Stimulated activated CD4-positive, alpha-beta T cell treated with anti-CD3 and anti-CD28 coated beads, Interleukin-15, amount 100 ng/mL, for 1 hour (primary cell): ENCODE measurements at places on chromosomes 1 and 21.

GRCh38 chr1:231108516-231109302, 53.1 kb upstream of the TRIM67 start:
- DNase-seq, result no peak

- no peak for DNase-seq
Measured at GRCh38 chr1:93177991-93178390, 2.2 kb downstream of the TMED5 start.

GRCh38 chr1:157240495-157241184, 102.4 kb upstream of the ETV3 start:
- DNase-seq, result no peak

DNA sequence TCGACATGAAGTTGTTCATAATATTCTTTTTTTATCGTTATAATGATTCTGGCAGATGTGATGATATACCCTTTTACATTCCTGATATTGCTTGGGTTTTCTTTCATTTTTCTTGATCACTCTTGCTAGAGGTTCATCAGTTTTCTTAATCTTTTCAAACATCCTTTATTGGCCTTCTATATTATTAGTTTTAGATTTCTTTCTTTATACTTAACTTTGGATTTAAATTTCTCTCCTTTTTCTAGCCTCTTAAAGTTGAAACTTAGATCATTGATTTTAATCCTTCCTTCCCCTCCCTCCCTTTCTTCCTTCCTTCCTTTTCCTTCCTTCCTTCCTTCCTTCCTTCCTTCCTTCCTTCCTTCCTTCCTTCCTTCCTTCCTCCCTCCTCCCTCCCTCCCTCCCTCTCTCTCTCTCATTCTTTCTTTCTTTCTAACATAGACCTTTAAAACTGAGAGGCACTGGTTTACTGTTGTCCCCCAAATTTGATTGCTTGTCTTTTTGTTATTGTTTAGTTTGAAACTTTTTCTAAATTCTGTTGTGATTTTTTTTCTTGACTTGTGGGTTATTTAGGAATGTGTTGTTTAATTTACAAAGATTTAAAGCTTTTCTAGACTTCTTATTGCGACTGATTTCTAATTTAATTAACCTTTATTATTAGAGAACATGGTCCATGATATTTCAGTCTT, 31.6 kb downstream of the HOOK1 start:
- no peak for DNase-seq

DNA sequence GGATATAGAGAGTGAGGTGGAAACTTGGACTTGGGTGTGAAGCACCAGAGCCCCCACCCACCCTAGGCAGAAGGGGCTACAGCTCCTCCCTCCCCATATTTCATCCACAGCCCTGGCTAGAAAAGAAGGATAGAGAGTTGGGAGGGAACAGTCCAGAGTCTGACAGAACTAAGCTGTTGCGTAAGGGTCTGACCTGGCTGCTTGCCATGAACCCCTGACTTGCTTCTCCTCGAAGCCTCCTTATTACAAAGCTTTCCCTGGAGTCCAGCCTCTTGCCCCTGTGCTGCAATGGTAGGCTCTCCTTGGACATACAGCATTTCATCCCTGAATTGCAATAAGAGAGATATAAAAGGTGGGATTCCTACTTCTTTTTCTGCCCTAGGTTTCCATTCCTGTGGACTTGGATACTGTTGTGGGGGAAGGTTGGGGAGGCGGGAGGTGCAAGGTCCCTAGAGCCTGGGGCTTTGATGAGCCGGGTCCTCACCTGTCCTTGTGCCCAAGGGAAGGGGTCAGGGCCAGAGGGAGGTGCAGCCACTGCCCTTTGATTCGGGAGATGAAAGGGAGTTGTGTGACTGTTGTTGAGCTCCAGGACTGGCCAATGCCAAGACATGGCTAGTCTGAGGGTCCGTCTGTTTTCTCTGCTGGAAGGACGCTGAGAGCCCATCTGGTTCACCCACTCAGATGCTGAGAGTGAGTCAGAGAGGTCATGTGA, 2.7 kb downstream of the RHBG start:
- DNase-seq, result no peak

GRCh38 chr21:36073181-36073580, 3.4 kb downstream of the CBR1 start:
- no peak for DNase-seq

GRCh38 chr1:41742219-41742618, 176.5 kb downstream of the HIVEP3 start:
- no peak for DNase-seq

DNA sequence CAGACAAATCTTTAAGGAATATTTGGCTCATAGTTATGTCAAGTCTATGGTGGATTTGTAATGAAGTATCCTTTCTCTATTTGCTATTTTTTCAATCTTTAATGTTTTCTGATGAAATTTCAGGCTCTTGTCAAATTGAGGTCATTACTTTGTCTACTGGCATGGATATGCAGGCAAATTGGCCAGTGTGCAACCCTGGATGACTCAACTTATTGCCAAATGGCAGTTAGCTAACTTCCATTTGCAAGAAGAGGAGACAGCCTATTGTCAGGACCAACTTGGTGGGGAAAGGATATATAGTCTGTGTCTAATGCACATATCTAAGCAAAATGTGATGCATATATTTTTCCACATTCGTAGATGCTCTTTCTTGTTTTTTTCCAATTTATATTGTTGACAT, 530.5 kb downstream of the PTBP2 start:
- no peak for DNase-seq

- no peak for DNase-seq
Measured at GRCh38 chr21:45393833-45394638, 10.9 kb upstream of the COL18A1 start.

DNA sequence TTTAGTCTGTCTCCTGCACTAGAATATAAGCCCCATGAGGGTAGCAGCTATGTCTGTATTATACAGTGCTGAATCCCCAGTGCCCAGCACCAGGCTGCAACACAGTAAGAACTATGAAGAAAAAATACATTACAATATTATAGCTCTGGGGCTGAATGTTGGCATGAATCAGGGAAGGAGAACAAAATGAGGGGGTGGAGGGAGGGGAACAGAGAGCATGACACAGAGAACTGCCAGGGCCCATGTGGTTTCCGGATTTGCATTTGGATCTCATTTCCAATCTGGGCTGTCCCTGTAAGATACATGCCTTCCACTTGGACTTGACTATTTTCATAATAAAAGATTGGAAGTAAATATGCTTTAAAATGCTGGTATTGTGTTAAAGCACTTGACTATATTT, 35.8 kb downstream of the C1orf198 start:
- DNase-seq, result no peak

DNA sequence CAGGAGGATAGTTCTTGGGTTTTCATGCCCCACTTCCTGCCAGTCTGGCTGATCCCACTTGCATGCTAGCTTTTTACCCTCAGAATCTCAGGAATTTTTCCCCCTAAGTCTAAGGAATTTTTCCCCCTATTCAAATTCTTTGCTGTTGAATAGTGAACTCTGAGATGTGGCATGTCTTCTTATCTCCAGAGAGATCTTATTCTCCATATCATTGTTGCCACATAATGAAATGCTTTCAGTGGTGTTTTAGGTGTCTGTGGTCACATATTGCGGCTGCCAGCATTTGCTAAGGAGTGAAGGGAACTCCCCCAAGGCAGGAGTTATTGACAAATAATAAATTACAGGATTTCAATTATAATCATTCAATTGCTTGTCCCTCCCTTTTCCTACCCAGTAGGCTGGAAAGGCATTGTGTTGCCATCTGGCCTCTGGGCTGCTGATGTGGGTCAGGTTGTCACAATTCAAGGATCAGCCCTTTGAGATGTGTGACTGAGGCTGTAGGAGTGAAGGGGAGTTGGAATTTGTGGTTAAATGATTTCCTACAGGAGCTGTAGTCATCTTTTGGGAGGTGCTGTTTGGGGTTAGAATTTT, 3.9 kb upstream of the FLG start:
- DNase-seq, result no peak

- DNase-seq, result no peak
Measured at GRCh38 chr1:154445040-154445472, 39.9 kb downstream of the IL6R start.
